ENCODE measurements at places on chromosomes 5 and 9.

DNA sequence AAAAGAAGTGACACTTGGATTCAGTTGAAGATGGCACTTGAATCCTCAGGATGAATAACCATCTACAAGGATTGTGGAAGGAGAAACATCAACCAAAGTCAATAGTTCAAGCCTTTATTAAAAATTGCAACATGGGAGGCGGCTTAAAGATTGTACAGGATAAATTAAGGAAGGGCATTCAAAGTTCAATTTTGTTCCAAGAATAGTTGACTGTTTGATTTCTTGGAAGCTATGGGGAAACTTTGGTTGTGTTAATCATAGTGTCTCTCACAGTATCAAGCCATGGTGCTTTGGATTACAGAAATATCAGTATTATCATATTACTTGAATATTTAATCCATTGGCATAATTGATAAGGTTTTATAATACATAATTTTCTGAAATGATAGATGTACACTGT is 1844.3 kb downstream of the MAT2B start:
- DNase-seq, result no peak

DNA sequence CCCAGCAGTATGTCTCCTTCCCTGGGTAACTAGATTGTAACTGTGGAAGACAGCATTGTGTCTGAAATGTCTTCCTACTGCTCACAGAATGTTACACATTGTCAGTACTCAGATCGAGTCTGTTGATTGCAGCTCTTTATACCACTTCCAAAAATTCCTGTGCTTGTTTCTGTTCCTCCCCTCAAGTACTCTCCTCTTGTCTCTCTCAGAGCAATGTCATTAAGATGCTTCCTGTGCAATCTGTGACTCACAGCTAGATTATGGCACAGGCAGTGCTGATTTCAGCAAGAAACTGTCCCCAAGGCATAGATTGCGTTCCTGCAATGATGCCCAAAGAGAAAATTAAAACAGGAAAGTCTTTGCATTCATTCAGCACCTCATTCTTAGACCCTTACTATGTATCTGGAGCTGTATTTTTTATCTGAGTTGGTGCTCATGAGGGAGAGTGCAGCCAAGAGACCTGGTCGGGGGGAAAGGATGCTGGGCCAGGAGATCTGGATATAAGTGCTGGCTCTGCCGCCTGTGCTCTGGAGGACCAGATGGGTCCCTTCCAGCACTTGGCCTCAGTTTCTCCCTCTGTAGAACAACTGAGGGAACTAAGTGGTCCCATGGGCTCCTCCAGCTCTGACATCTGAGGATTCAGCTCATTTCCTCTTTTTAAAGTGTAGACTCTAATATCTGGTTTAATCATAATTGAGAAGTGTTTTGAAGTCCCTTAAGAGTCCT is 40.8 kb upstream of the GNPDA1 start:
- no peak for DNase-seq

DNA sequence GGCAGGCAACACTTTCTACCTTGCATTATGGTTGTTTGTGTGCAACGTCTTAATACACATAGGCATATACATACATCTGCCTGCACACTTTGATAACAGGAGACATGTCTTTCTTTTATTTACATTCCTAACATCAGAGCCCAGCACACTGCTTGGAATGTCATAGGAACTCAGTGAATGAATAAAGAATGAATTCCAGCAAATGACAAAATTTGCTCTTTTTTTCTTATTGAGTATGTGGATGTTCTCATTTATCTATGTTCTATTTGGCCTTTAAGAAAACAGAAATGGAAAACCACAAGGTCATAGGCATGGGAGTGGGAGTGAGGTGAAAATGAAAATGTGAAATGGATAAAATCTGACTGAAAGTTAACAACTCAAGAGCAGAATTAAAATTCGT is 36.3 kb upstream of the PALM2AKAP2 start:
- DNase-seq, result no peak

GRCh38 chr5:111201705-111202104 is 22.5 kb upstream of the CAMK4 start:
- no peak for DNase-seq

GRCh38 chr5:30581198-30581935 is 612.1 kb upstream of the CDH6 start:
- no peak for DNase-seq

DNA sequence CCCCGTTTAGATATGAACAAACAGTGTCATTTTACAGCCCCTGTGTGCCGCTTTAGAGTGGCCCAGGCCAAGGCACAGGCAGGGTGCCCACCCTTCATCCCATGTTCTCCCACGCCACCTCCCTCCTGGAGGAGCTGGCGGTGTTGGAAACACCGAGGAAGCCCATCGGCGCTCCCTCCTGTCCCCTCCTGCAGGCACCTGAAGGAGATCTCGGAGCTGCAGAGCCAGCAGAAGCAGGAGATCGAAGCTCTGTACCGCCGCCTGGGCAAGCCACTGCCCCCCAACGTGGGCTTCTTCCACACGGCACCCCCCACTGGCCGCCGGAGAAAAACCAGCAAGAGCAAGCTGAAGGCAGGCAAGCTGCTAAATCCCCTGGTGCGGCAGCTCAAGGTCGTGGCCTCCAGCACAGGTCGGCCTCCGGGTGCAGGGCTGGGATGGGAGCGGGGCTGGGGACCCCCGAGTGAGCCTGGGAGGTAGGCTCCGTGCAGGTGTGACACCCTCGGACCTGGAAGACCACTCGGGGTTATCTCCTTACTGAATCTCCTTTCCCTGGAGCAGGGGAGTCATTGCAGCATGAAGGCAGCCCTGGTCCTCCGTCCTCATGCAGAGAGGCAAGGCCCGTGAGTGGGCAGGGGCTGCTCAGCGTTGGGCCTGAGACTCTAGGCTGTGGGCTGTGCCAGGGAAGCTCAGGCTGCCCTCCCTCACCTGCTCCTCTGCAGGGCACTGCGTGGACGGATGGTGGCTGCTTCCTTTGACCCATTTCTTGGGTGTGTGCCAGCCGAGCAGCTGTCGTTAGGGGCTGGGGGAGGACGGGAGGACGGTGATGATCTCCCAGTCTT is 113.9 kb downstream of the WNK2 start:
- no peak for DNase-seq

DNA sequence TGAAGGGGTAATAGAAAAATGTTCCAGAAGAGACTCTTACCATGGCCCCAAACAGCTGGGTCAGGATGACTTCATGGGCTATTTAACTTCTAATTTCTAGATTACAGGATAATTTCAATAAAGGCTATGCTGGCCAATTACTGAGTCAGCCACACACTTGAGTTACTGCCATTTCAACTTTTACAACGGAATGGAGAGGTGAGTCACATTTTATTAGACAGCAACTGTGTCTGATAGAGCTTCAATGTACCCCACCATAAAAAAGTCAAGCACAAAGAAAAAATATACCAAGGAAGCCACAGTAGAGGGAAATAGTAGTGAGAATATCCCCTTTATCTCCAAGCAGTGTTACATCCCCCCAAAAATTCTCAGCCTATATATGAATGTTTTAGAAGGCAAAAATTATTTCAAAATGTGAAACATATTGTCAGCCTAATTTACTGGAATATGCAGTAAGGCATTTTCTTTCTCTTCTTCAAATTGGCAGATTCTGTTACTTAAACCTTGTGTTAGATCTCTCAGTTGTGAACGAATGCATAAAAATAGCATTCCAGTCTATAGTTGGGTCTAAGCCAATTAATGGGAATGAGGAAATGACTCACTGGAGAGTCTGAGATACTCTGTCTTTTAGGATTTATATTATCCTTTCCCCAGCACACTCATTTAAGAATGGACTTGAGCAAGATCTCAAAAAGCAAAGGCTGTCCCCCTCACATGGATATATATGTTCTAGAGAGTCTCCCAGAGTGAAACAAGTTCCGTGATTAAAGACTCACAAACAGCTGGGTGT is 47.1 kb upstream of the RAI14 start:
- DNase-seq, result no peak

- no peak for DNase-seq
Measured at GRCh38 chr5:179307931-179308471, 37.3 kb downstream of the ADAMTS2 start.

GRCh38 chr9:94867842-94868312 is 141.4 kb downstream of the AOPEP start:
- no peak for DNase-seq

- DNase-seq, result no peak
Measured at GRCh38 chr9:90815183-90815943, 13.7 kb downstream of the SYK start.
